ENCODE measurements at places on chromosomes 16 and 17.

- no peak for DNase-seq
Measured at GRCh38 chr16:64452446-64452845, 669.4 kb downstream of the CDH11 start.

- no peak for DNase-seq
Measured at GRCh38 chr17:38568274-38568673, 37.5 kb downstream of the SRCIN1 start.

DNA sequence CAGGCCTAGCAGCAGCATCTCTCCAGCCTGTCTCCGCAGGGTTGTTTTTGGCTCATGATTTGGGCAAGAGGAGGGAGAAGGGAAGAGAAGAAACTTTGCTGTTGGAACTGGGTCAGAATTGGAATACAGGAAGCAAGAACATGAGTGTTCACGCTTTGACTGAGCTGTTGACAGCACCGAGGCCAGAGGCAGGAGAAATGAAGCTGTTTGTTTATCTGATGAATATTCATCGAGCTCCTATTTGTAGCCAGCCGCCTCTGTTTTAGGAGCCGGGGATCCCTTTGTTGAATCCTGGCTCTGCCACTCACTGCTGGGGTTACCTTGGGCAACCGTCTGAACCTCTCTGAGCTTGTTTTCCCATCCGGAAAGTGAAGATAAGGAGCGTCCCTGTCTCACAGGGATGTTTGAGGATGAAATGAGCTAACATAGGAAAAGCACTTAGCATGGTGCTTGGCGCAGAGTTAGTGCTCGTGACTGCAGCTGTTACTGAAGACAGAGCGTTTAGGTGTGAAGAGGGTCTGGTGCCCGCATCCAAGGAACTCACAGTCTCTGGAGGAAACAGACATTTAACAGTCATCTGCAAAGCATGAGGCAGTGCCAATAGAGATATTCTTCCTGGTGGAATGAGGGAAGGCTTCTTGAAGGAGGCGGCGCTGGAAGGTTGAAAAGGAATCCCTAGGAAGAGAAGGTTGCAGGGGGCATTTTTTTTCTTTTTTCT, 29.2 kb downstream of the RAP1GAP2 start:
- DNase-seq, result no peak

DNA sequence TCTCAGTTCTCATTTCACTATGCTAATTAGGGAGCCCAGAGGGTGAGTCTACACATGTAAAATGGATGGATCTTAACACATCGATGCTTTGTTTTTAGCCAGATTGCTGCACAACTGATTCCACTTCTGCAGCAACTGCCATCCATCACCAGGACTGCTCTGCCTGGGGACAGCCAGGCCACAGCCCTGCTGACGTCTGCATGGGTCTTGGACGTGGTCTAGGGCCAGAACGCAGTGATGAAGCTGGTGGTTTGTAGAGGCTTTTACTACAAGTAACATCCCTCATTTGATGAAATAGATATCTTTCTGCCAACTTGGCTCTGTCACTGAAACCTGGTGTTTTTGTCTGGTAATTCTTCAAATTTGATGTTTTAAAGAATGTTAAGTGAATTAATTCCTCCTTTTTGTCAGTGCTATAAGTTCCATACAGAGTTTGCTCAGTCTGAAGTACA, 50.6 kb downstream of the MARCHF10 start:
- DNase-seq, result no peak

GRCh38 chr17:1762901-1763898, 1.3 kb downstream of the SERPINF1 start:
- no peak for DNase-seq

DNA sequence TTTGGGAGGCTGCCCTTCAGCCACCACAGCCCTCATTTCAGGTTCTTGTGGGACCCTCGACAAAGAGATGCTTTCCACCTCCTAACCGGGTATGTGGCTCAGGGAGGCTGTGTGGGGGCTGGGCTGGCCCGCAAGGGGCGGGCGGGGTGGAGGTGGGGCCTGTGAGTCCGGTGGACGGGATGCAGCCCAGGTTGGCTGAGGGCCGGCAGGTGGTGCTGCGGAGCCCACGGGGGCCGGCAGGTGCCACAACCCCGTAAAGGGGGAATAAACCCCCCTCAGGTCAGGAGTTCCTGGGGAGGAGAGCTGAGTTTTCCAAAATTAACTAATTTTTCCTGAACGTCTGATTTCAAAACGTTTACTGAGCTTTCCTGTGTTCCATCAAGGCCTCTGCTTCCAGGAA, 4.9 kb upstream of the CIAO3 start:
- DNase-seq, result peak; percentile 48

- no peak for DNase-seq
Measured at GRCh38 chr17:4539025-4539424, 16.2 kb downstream of the MYBBP1A start.

- DNase-seq, result no peak
Measured at GRCh38 chr16:28975158-28975599, 601 bp downstream of the SPNS1 start.

DNA sequence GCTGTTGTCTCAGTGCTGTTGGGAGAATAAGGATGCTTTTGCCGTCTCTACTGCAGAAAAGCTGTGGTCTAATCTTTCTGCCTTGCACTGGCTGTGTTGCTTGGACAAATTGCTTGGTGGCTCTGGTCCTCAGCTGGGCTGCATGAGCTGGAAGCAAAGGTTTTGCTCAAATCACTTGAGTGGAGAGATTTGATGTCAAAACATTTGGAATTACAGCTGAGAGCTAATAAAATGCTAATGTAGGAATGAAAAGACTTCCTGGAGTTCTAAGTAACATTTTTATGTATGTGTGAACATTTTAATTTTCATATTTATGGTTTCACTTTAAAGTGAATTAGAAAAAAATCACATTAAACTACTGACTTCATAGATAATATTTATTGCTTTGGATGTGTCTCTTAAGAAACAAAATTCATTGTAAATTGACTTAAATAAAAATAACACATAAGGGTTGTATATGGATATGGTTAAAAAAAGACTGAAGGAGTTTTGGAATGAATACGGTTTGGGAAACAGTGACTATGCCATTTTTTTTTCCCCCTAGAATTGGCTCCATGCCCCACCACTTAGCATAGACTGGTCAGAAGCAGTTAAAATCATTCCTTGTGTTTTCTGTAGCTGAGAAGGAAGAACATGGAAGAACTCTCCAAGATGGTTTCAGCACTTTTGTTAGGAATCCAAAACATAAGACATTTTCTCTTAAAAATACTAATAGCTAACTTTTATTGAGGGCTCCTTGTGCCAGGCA, 39.2 kb upstream of the FAM20A start:
- no peak for DNase-seq

GRCh38 chr16:48860341-48860740, 250.4 kb upstream of the N4BP1 start:
- no peak for DNase-seq
